ENCODE measurements at places on chromosomes 4 and X. TPM values are rescaled to one million over a fixed set of nuclear protein-coding genes. Genes with fewer than 3 reads are reported as not detected.

Gene TMPRSS11A
- not detected for total RNA-seq

Gene TLR7
- total RNA-seq = 0.63 TPM

Gene TRO
- not detected for total RNA-seq

Gene TAB3
- total RNA-seq = 14.8 TPM

Gene ADAMTS3
- total RNA-seq = not detected

Gene RNF128
- total RNA-seq = 42.4 TPM

Gene SLC10A6
- not detected for total RNA-seq

Gene RTL9
- total RNA-seq = 0.26 TPM

DNA sequence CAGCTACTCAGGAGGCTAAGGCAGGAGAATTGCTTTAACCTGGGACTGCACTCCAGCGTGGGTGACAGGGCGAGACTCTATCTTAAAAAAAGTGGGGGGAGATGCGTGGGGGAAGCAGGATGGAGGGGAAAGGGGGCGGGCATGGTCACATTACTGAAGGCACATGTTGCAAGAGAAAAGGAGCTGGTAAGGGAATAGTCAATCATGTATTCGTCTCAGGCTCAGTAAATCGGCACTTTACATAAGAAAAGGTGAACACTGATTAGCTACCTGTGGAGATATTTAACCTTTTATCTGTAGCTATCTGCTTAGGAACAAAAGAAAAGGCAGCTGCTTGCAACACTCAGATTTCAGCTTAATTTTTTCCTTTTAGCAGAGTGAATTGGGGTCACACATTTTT is 132.5 kb downstream of the PLS3 start:
- H3K27ac ChIP-seq = no peak overlapping the region
- DNase-seq = no peak
- no peak overlapping the region for H3K4me3 ChIP-seq
- no peaks in the 10 kb centered on the region for H3K27me3 ChIP-seq
- no peaks in the 10 kb centered on the region for H3K4me1 ChIP-seq

DNA sequence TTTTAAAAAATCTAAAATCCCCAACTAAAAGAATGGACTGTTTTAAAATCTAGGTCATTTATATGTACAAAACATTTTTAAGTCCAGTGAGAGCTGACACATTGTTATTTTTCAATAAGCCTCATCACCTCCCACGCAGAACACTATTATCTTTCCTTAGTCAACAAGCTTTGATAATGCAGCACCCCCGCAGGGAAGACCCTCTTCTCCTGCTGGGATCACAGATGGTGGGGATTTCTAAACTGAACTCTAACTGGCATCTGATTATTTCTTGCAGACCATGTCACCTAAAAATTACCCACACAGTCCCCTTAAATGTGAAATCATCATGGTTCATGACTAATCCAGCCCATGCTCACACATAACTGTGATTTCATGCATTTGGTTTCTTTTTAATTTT is 11.6 kb downstream of the SYTL4 start:
- no peaks in the 10 kb centered on the region for H3K36me3 ChIP-seq
- H3K27me3 ChIP-seq = no peaks in the 10 kb centered on the region
- no peak overlapping the region for H3K4me3 ChIP-seq
- DNase-seq = no peak
- H3K27ac ChIP-seq = no peak overlapping the region
- no peaks in the 10 kb centered on the region for H3K4me1 ChIP-seq

DNA sequence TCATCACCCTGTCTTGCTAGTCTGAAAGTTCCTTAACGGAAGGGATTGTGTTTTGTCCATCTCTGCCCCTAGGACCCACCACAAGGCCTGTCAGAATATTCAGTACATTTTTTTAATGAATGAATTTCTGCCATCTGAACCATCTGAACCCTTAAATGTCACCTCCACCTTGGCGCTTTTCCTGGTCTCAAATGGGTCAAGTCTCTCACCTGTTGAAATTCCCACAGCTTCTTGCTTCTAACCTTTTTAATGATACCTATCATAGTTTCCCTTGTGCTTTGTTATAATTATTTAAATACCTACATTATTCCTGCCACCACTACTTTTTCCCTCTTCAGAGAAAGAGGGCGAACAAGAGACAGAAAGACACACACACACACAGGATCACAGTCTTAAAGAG is 48.0 kb downstream of the SHROOM4 start:
- no peaks in the 10 kb centered on the region for H3K27me3 ChIP-seq
- no peaks in the 10 kb centered on the region for H3K36me3 ChIP-seq
- H3K4me3 ChIP-seq = no peak overlapping the region
- no peak for DNase-seq

DNA sequence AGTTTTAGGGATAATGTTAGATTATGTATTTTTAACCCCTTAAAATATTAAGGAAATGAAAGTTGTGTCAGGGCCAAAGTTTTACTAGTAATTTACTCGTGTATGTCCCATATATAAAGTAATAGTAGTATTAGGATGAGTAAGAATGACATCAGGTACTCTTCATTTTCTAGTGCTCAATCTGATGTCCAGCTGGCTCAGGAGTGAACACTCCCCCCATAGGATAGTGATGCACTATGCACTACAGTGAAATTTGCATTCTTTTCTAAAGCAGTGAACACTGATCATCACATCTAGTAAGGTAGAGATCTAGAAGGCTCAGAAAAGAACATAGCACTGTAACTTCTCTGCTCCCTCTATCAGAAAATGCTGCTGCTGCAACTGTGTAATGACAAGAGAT is 409.7 kb downstream of the GLUD2 start:
- no peaks in the 10 kb centered on the region for H3K36me3 ChIP-seq
- H3K27me3 ChIP-seq = no peaks in the 10 kb centered on the region
- no peak overlapping the region for H3K27ac ChIP-seq
- DNase-seq = no peak
- no peaks in the 10 kb centered on the region for H3K4me1 ChIP-seq
- H3K4me3 ChIP-seq = no peak overlapping the region

DNA sequence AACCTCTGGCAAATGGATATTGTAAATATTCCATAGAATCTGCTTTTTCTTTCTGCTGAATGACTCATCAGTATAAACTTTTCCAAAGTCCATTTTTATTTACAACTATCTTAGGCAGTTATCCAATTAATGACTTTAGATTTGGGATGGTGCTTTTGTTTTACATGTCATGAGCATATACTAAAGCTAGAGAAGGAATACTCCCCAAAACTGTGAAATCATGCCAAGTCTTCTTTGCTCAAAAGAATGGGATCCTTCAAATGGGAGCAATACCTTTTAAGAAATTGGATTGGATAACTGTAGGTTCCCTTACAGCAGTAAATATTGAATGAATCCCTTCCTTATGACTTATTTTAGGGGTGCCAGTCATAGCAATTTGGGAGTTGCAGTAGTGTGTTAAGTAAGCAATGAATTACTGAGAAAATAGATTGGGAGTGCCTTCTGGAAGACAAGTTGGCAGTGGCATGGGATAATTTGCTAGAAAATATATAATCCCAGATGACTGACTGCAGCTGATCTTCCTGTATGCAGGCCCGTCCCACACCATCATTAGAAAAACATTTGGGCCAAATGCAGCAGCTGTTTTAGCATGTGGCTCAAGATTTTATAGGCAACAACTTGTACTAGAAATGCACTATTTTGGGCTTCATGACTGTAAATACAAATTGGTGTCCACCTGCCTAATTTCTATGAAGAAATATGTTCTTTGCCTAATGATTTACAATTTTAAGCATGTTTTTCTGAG is 2.8 kb downstream of the TMPRSS11D start:
- no peaks in the 10 kb centered on the region for H3K27me3 ChIP-seq
- no peaks in the 10 kb centered on the region for H3K36me3 ChIP-seq
- no peak overlapping the region for H3K4me3 ChIP-seq
- H3K4me1 ChIP-seq = no peaks in the 10 kb centered on the region
- H3K27ac ChIP-seq = no peak overlapping the region

DNA sequence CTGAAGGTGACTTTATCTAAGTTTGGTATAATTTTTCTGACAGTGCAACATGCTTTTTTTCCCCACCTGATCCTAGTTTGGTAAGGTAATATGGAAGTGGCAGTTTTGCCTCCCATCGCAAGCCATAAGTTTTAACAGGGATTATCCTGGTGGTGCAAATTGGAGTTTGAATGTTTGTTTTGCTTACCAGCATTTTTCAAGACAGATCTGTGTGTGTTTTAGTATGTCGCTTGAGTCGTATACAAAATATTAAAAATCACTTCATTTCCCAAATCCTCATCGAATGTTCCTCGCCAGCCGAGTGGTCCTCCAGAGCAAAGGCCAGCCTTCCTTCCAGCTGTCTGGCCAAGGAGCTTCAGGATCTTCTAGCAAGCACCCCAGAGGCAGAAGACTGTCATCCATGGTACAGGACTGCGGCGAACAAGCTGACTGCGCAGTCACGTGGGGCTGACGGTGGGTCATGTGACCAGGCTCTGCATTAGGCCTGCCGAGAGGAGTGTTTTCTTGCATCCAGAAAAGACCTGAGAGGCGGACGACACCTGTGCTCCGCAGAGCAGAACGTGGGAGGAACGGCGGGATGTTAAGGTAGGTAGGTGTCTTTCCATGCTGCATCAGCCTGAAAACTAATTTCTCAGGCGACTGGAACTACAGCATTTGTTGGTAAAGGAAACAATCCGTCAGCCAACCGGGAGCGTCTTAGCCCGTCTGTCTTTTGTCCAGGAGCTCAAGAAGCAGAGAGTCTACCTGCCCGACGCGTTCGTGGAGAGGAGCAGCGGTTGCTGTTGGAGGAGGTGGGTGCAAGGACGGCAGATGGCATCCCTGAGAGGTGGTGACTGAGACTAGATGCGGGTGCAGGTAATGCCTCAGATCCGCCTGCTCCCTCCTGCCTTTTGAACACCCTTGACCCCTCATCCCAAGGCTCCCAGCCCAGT is at the start of gene GPRASP3:
Gene GPRASP3, plus strand, starts transcription at position 507 of the 932 bp plus-strand sequence. CDS start 28,253 bp downstream, outside the sequence.
- H3K27ac ChIP-seq = peak within 1 kb of the TSS; percentile 37
- no peaks in the 10 kb centered on the region for H3K27me3 ChIP-seq
- peak; percentile 73 for DNase-seq

- no peaks in the 10 kb centered on the region for H3K36me3 ChIP-seq
- H3K4me3 ChIP-seq = no peak overlapping the region
- H3K27me3 ChIP-seq = no peaks in the 10 kb centered on the region
- no peak for DNase-seq
- no peak overlapping the region for H3K27ac ChIP-seq
Observed at GRCh38 chr4:104462641-104463040, 32.1 kb downstream of the CXXC4 start.

DNA sequence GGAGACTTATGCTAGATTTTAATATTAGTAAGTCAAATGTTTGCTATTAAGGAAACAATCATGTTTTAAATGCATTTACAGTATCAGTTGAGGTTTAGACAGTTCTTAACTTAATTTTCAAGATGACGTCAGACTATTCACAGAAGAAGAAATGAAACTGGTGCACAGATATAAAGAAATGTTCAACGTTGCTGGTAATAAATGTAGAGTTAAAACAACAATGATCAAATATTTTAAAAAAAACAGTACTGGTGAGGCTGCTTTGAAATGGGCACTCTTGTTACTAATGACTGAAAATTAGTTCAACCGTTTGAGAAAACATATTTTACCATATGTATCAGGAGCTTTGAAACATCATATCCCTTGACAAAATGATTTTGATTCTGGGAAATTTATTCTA is 44.2 kb downstream of the ABHD18 start:
- no peak overlapping the region for H3K27ac ChIP-seq
- no peaks in the 10 kb centered on the region for H3K36me3 ChIP-seq
- no peaks in the 10 kb centered on the region for H3K27me3 ChIP-seq

GRCh38 chr4:156252358-156252921 is 298.8 kb upstream of the CTSO start:
- H3K27me3 ChIP-seq = no peaks in the 10 kb centered on the region
- H3K36me3 ChIP-seq = no peaks in the 10 kb centered on the region
- no peaks in the 10 kb centered on the region for H3K4me1 ChIP-seq

DNA sequence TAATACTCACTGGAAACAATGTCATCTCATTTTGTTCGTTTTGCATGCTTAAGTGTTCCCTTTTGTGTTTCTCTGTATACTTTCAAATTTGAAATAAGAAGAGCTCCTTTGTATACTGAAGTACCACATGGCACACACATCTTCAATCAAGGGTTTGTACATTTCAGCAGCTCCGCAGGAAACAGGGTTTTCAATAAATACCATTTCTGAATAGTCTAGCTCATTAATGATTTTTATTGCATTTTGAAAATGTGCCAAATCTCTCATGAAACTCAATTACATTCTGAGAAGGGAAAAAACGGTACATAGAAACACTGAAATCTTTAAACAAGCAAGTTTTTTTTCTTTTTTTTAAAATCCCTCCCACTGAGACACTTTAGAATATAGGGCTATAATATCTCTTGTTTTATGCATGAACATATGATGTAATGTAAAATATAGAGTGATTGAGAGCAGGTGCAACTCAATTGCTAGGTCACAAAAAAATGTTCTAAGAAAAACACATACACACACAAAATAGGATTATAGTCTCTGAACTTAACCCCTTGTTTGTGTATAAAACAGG is 914.2 kb upstream of the PCDH7 start:
- H3K36me3 ChIP-seq = no peaks in the 10 kb centered on the region
- no peaks in the 10 kb centered on the region for H3K27me3 ChIP-seq
- H3K4me3 ChIP-seq = no peak overlapping the region
- DNase-seq = no peak
- no peaks in the 10 kb centered on the region for H3K4me1 ChIP-seq

- H3K27me3 ChIP-seq = no peaks in the 10 kb centered on the region
- H3K27ac ChIP-seq = no peak overlapping the region
- no peaks in the 10 kb centered on the region for H3K36me3 ChIP-seq
- no peak overlapping the region for H3K4me3 ChIP-seq
- no peak for DNase-seq
Observed at GRCh38 chr4:109735566-109736365, 5.9 kb upstream of the PLA2G12A start.

DNA sequence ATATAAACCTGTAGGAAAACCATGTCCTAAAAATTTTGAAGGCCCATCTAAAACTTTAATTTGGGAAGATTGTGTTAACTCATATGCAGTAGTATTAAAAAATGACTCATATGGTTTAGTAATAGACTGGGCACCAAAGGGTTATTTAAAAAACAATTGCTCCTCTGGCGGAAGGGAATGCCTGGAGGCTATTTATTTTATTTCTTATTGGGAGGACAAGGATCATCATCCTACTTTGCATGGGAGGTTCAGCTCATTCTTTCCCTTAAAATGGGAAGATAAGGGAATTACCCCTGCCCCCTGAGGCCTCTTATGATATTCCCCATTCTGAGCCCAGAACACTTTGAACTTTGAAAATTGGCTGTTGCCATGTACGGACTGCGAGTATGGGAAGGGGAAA is 29.7 kb upstream of the MGST2 start:
- no peak for DNase-seq
- no peaks in the 10 kb centered on the region for H3K27me3 ChIP-seq
- no peaks in the 10 kb centered on the region for H3K36me3 ChIP-seq
- peaks cover 18% of the 10 kb centered on the region for H3K4me1 ChIP-seq

DNA sequence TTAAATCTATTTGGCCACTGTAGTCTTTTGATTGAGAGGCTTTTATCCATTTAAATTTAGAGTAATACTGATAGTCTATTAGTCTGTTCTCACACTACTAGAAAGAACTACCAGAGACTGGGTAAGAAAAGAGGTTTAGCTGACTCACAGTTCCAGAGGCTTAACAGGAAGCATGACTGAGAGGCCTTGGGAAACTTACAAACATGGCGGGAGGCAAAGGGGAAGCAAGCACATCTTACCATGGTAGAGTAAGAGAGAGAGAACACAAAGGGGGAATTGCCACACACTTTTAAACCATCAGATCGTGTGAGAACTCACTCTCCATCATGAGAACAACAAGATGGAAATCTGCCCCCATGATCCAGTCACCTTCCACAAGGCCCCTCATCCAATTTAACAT is 410.9 kb downstream of the PDGFC start:
- no peak overlapping the region for H3K27ac ChIP-seq
- H3K36me3 ChIP-seq = no peaks in the 10 kb centered on the region
- no peak for DNase-seq
- no peaks in the 10 kb centered on the region for H3K4me1 ChIP-seq
- no peaks in the 10 kb centered on the region for H3K27me3 ChIP-seq

Data from Caco-2 (cell line).